OCI-LY7 (cell line): ENCODE measurements at places on chromosomes 3 and 15.

DNA sequence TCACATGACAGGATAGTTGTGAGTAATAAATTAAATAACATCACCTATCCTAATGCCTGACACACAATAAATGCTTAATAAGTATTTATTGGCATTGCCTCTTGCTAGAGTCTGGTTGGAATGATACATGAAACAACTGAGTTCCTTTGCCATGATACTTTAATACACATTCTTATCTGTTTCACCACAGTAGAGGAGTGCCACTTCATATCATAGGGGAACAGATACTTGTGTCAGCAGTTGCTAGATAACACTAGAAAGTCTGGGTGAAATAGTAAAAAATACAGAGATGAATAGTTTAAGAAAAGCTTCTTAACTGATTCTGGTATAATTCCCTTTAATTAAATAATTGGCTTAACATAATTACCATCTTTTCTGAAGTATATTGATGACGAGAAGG lies 380.0 kb upstream of the GOLIM4 start:
- DNase-seq, result no peak

DNA sequence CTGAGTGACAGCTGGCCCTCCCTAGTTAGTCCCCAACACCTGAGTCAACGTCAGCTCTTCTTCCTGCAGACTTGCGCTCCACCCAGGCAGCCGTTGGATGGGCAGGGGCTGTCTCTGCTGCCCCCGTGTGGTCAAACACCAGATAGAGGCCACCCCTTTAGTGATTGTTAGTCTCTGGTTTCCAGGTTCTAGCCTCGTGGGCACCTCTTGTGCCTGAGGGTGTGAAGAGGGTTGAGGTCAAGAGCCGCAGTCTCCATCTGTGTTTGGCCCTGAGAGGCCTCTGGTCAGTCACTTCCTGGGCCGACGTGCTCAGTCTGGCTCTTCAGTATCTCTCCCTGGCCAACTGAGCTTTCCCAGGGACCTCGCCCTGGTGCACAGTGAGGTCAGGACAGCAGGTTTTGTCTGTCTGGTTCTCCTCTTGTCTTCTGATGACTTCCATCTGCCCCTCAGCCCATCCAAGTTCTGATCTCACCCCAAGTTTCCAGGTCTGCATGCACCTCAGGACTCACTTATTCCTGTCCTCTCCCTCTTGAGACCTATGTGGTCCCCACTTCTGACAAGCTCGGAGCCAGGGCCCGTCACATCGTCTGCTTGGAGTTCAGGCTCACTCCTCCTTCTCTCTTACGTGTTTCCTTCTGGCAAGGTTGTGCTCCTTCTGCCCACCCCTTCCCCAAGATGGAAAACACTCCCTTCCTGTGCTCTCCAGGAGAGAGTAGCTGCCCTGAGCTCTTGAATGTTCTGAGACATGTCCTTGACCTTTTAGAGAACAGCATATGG lies 20.9 kb downstream of the CD276 start:
- DNase-seq, result peak; percentile 67

GRCh38 chr3:6857510-6857909 lies 3.4 kb upstream of the GRM7 start:
- DNase-seq, result no peak

DNA sequence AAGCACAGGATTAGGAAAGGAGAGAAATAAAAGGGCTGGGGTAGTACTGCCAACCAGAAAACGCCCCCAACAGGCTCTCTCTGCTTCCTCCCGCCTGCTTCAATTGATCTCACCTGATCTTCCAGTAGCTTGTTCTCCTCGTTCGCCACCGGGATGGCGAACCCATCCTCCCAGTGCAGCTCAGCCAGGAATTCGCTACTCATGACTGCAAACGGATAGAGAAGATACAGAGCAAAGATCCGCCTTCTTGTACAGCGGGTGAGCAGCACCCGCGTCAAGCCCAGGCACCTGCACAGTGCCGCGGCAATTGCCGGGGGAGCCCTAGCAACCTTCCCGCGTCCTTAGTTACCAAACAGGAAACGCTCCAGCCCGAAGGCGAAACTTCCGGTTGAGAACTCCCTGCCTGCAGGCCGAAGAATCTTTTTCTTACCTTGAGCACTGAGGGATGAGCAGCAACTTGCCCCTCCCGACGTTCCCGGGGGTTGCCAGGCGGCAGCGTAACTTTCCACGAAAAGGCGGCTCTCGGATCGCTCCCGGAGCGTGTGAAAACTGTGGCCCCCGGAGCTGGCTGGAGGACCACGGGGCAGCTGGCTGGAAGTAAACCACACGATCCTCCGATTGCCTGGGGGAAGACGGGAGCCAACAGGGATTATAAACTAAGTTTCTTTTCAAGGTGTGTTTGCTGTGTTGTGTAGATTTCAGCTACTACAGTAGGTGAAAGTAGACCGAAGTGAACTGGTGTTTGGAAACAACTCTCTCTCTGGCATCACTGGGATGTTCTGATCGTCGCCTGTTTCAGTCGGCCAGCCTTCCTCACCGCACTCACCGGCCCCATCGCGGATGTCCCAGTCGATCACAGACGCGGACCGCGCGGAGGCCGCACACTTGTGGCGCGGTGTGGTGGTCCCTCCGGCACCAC lies at the start of gene CCDC39:
Gene CCDC39 (minus strand): TSS at position 312 of the 919 bp plus-strand sequence. CDS start 109 bp downstream, at position 203.
- peak; percentile 77 for DNase-seq

DNA sequence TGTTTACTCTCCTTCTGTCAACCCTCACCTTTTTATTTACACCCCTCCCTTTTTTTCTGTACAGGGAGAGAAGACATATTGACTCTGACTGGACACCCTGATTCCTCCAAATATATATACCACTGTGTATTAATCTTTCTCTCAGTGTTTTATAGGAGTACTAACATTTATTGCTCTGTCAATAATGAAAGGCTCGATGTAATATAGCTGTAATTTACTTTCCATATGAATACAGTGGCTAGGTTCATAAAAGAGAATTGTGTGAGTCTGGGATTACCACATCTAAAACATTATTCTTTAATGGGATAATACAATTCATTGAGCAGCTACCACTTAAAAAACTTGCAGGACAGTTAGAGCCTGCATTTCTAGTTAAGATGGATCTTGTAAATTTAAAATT lies 194.3 kb downstream of the SV2B start:
- no peak for DNase-seq

GRCh38 chr15:52094811-52095584 lies 17.6 kb downstream of the BCL2L10 start:
- no peak for DNase-seq

- DNase-seq, result no peak
Measured at GRCh38 chr3:188299068-188299467, 145.1 kb downstream of the LPP start.

DNA sequence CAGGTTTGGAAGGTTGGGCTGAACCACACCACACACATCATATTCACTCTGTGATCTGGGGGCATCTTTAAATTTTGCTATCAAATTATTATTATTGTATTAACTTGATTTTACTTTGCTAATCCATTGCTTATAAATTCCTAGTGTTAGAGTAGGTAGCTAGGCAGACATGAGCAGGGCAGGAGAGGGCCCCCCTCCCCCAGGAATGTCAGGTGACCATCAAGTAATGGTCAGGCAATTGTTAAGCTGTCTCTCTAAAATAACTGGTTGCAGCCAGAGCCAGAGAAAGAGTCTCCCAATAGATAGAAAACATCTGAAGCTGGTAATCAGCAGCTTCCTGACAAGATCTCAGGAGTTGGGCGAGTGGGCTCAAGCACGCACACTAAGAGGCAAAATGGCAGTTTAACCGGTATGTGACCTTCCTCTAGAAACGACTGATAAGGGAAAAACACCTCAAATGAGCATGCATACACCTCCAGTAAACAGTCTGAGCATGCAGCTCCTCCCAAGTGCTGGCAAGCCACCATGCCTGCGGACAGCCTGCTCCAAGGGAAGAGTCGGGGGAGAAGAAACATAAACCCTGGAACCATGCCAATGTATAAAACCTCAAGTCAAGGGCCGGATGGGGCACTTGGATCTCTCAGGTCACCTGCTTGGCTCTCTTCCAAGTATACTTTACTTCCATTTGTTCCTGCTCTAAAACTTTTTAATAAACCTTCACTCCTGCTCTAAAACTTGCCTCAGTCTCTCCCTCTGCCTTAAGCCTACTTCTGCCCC lies 3.1 kb upstream of the CXCR6 start:
- DNase-seq, result no peak

DNA sequence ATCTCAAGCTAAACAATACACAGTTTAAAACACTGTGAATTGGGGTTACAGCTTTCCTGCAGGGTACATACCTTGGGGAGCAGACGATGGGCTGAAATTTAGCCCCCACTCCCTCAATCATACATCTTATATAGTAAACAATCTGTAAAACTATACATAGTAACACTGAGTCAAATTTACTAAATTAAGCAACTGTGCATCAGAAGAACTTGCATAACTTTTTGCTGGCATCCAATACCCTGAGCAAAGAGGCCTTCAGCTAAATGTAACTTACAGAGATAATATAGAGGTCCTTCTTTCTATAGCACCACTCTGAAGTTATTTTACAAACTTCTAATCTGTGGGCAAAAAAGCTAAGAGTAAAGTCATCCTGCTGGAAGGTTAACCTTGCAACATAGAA lies 603.6 kb upstream of the TGFBR2 start:
- DNase-seq, result no peak

DNA sequence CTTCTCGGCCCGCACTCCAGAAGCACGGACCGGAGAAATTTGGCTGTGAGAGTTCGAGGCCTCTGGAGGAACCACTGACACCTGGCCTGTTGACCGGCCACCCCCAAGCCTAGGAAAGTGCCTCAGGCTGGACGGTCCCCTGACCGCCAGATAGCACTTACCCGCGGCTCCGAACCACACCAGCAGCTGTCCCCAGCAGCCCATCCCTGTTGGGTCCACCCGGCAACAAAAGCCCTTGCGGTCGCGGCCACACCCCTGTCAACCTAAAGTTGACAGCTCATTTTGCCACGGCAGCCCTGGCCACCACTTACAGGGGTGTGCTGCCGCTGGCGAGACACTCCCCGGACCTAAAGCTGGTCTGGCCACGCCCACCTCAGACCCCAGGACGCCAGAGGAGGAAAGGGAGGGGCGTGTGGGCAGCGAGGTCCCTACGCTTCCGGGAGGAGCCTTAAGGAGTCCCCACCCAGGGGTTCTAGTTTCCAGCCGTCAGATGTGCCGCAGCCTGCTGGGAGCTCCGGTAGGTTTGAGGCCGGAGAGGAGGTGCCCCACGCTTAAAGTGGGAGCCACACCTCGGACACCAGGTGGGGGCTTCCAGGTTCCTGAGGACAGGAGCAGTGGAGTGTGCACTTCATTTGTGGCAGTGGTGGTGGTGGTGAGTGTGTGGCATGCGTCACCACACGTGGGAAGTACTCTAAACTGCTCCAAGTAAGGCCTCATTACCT lies at the start of gene LTK:
Gene LTK (minus strand): TSS at position 322 of the 722 bp plus-strand sequence. CDS start 118 bp downstream, at position 204.
- no peak for DNase-seq

- no peak for DNase-seq
Measured at GRCh38 chr3:19016851-19017250, 131.5 kb upstream of the KCNH8 start.

DNA sequence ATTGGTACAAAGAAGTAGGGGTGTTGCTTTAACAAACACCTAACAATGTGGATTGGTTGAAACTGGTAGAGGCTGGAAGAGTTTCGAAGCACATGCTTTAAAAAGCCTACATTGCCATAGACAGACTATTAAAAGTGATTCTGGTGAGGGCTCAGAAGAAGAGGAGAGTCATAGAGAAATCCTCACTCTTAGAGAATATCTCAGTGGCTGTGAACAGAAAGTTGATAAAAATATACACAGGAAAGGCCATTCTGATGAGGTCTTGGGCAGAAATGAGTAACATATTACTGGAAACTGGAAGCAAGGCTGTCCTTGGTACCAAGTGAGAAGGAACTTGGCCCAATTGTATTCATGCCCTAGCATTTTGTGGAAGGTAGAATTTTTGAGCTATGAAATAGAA lies 173.7 kb upstream of the CRBN start:
- DNase-seq, result no peak

GRCh38 chr3:31133541-31133940 lies 239.1 kb upstream of the GADL1 start:
- no peak for DNase-seq

DNA sequence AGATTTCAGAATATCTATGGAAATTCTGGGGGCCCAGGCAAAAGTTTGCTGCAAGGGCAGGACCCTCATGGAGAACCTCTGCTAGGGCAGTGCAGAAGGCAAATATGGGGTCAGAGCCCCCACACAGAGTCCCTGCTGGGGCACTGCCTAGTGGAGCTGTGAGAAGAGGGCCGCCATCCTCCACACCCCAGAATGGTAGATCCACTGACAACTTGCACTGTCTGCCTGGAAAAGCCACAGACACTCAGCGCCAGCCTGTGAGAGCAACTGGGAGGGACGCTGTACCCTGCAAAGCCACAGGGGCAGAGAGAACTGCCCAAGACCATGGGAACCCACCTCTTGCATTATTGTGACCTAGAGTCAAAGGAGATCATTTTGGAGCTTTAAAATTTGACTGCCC lies 13.8 kb downstream of the CCNDBP1 start:
- DNase-seq, result no peak

- no peak for DNase-seq
Measured at GRCh38 chr3:68963891-68964290, 31.5 kb upstream of the TAFA4 start.

DNA sequence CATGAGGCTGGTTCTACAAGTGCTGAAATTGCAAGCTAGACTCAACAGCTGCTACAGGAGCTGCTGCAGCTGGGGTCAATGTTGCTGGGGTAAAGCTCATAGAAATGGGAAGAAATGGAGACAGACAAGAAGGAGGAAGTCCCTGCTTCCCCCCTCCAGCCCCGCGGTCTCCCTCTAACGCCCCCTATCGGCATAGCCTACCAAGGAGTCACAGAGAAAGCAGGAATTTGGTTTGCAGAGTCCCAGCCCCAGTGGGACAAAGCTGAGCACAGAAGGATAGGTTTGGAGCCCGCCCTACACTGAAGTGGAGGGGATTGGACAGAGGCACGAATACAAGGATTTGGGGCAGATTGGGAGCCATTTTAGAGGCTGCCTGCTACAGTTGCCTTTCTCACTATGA lies 176.9 kb upstream of the ANKRD28 start:
- peak; percentile 5 for DNase-seq

- DNase-seq, result peak; percentile 31
Measured at GRCh38 chr3:10417847-10418246, 87.5 kb downstream of the ATP2B2 start.

DNA sequence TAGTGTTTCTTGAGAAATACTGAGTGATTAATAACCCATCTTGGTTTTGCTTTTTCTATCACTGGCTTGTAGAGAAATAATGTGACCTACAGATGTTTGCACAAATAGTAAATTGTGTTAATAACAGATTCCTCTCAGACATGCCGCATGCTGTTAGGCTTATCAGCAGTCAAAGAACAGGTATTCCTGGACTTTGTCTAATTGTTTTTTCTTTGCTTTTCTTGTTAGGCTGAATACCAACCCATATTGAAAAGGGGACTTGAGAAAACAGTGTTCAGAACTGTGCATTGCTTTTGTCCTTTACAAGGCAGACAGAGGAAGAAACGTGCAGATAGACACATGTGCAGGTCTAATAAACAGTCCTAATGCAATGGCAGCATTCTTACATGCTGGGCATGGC lies 51.0 kb upstream of the RARB start:
- DNase-seq, result no peak

- no peak for DNase-seq
Measured at GRCh38 chr15:36294359-36294758, 285.1 kb upstream of the CDIN1 start.
